ENCODE measurements at places on chromosomes 11 and 22.

DNA sequence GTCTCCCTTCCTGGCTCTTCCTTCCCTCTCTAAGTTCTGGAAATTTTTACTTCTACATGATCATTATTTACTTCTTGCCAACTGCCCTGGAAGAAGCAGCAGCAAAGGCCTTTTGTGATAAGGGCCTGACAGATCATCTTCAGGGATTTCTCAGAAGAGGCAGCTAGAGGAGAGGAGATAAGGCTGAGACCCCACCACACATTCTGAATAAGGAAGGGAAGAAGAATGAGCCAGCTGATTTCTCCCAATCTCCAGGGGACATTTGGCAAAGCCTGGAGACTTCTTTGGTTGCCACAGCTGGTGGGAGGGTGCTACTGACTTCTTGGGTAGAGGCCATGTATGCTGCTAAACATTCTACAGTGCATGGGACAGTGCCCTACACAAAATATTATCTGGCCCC lies 122.4 kb upstream of the OR9Q1 start:
- DNase-seq, result no peak

- no peak for DNase-seq
Measured at GRCh38 chr11:71477641-71478527, 24.9 kb downstream of the NADSYN1 start.

GRCh38 chr22:19687561-19688300 lies 26.6 kb upstream of the SEPTIN5 start:
- DNase-seq, result no peak

DNA sequence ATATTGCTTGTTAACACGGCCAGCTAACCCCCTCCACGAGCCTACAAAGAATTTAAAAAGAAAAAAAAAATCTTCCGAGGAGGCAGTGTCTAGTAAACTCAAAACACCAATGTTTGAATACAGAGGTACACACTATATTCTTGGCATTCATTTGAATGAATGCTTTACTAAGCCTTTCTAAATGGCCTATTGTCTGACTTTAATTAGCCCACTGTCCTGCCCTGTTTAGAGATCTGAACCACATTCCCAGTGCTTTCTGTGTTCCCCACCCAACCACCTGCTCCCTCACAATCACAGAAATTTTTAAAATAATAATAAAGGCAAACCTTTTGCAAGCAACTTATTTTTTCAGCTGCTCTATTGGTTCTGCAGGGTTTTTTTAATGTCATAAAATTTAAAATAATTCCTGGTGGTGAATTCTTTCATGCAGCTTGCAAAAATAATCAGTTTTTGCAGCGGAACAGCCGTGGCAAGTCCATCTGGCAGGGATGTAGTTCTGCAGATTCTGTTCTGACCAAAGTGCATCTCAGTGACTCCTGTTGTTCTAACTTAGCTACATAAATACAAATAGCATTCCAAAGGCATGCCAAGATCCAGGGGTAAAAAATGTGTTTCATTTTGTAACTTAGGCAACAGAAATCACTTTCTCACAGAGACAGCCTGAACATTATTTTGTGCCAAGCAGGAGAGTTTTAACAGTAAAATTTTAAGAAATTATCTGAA lies 23.8 kb downstream of the POU2AF2 start:
- DNase-seq, result no peak

- DNase-seq, result peak; percentile 64
Measured at GRCh38 chr22:46058091-46058420, 81.1 kb upstream of the WNT7B start.

DNA sequence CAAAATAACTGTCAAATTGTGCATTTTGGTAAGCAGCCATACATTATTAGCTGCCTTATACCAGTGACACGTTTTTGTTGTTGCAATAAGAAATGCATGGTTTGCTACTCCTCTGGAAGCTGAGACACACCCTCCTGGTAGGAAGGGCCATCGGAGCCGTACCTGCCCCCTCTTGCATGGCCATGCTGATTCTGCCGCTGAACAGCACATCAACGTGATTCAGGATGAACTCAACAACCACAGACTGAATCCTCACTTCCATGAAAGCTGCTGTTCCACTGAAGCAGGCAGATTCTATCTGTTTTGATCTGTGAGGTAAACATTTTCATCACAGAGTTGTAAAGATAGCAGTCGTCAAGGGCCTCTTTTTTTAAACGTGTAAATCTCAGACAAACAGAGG lies 38.6 kb upstream of the TP53AIP1 start:
- DNase-seq, result peak; percentile 7

DNA sequence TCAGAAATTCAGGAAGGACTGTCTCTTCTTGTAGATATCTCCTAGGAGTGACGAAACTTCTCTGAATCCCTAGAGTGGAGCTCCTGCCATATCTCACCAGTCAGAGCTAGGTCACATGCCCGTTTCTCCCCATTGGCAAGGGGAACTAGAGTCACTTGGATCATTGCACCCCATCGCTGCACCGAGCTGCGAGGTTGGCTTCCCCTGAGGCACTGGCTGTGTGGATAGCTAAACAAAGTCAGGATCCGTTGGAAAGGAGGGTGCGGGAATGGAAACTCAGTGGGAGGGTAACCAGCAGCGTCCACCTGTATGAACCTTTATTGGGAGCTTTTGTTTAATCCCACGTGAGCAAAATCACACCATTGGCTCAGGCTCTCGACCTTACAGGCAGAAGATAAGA lies 283.8 kb downstream of the BRD1 start:
- no peak for DNase-seq

DNA sequence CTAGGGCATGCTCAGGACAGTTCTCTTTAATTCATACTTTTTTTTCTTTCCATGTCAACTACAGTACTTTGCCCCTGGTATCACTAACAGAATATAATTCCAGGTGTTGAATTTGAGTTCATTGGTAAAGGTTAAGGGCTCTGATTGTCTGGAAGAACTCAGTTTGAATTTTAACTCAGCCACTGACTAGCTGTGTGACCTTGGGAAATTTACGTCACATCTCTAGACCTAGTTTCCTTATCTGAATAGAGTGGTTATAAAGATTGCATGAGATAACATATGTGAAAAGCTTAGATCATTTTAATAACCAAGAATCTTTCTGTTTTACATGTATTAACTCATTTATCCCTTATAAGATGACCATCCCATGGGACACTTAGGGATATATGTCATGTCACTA lies 15.8 kb upstream of the ZC3H12C start:
- DNase-seq, result no peak

DNA sequence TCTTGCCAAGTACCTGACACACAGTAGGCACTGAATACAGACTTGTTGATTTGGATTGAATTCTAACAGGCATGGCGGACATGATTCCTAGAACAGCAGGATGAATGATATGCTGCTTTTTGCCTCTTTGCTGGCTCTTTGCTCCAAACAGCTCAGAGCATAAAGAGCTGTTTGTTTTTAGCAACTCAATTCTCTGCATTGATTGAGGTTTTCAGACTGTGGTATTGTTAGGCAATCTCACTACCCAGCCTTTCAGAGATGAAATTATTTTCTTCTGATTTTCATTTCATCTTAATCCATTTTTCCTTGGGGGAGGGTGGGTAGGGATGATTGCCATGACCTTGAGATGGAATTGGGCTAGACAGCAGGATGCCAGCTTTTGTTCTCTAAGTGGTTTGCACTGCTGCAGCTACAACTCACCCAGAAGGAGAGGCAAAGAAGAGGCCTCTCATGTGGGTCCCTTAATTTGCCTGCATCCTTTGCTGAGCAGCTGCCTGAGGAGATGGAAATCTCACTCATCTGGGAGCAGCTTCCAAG lies 20.5 kb downstream of the COA4 start:
- no peak for DNase-seq

DNA sequence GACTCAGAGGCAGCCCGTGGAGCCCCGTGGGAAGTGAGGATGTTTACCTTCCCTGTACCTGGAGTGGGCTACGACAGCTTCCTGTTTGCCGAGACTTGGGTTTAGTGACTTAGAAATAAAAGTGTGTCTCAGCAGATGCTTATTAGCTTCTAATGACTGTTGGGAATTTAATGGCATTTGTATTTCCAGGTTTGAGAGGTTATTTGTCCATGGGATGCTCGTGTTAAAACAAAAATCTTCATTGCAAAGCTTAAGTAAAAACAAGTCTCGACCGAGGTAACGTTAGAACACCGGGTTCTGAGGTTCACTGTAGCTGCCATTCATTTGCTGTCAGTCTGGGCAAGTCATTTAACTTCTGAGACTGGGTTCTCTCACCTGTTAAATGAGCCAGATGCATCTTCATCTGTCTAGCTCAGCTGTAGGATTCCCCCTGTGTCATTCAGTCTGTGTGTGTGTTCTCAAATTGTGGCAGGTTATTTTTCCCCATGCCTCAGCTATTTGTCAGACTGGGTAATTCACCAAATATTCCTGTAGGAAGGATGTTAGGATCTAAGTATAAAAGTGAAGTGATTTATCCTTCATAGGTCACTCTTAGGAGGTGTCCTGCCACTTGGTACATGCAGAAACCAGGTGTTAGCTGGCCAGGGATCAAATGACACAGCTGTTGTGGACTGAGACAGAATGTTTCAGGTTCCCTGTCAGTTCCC lies 791 bp downstream of the EI24 start:
- DNase-seq, result peak; percentile 13

DNA sequence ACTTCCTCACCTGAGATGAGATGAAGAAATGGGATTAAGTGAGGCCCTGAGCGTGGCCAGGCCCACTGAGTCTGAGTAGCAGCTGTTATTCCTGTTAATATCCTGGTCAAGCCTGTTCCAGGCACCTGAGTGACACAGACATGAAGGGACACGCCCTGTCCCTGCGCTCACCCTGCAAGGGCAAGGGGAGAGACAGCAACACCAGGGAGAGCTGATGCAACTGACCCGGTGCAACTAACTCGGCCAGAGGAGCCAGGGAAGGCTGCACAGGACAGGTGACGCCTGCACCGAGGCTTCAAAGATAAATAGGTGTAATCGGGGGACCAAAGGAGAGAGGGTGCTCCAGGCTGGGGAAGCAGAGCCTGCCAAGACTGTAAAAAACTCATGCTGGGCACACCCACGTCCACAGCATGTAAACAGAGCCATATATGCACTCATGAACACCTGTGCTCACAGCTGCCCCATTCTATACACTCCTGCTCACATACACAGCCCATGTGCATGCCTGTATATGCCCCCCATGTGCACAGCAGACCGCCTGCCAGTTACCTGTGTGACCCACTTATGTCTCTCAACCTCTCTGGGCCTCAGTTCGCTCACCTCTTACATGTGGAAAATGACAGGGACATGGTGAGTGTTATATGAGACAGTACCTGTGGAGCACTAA lies 22.8 kb upstream of the GCAT start:
- no peak for DNase-seq

DNA sequence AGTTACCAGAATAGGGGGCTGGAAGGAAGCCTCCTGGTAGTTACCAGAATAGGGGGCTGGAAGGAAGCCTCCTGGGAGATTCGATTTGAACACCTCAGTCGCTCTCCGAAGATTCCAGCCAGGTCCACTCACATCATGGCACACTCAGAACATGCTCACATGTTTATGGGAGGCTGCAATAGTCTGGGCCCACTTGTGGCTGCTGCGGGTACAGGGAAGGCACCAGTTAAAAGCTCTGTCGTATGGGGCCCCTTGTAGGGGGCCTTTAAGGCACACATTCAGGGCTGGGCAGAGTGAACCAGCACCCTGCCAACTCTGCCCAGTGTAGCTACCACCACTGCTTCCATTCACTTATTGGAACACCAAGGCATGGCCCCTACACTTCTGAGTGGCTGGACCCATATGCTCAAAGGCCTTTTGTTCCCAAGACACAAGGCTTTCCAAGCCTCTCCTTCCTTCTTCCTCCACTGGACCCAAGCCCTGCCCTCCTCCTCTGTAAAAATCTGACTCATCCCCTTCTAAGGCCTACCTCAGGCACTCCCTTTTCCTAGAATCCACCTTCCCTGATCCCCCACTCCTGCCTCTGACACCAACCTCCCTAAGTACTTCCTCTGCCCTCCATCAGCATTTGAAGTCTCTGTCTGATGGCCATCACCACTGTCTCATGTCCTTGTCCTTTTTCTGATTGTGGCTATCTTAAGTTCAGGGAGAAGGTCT lies 28.0 kb downstream of the USP35 start:
- peak; percentile 8 for DNase-seq

GRCh38 chr11:12091956-12092558 lies 18.3 kb upstream of the MICAL2 start:
- DNase-seq, result no peak

- no peak for DNase-seq
Measured at GRCh38 chr11:19493446-19494213, 219.0 kb upstream of the NAV2 start.

DNA sequence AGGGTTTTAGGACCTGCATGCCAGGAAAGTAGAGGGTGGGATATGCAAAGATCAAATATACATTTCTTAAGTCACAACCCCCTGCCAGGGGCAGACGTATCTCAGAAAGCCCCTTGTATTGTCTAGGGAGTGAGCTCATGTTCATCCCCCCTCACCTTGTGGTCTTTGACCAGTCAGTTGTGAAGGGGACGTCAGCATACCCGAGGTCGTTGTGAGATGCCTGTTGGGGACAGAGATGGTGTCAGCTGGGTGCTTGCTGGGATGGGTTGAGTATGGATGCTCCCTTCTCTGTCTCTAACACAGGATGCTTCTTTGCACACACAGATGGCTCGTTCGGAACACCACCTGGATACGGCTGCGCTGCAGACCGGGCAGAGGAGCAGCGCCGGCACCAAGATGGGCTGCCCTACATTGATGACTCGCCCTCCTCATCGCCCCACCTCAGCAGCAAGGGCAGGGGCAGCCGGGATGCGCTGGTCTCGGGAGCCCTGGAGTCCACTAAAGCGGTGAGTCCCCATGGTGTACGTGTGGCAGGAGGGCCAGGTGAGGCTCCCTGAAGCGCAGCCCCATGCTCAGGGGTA lies 73.3 kb downstream of the BCR start:
- no peak for DNase-seq

- no peak for DNase-seq
Measured at GRCh38 chr11:6413791-6414201, 5.1 kb downstream of the APBB1 start.

- DNase-seq, result no peak
Measured at GRCh38 chr11:35223371-35223796, 84.4 kb downstream of the CD44 start.

- no peak for DNase-seq
Measured at GRCh38 chr22:18905540-18906409, at the start of gene DGCR6. Gene DGCR6, plus strand, starts transcription at chr22:18906320. Its CDS starts 55 bp downstream, at chr22:18906375.

GRCh38 chr11:104329078-104329665 lies 165.2 kb upstream of the PDGFD start:
- DNase-seq, result no peak

DNA sequence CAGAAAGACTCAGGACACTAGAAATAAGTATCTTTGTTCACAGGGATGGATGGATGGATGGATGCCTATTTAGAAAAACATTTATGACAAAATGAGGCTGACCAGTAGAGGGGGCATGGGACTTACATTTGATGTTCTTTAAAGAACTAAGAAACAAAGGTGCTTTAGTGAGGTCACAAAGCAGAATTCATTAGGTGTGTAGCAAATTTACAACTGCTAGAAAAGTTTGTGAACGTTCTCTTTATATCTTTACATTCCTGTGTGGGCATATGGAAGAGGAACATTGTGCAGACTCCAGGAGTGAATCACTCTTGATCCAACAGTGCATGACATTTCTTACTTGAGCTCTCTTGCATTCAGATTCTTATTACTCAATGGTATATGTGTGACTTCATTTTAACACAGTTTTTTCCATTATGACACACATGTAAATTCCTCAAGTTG lies 15.8 kb upstream of the SIK2 start:
- DNase-seq, result peak; percentile 44

GRCh38 chr11:2143799-2144543 lies 4.8 kb upstream of the IGF2 start:
- DNase-seq, result no peak

Measured in HCEC 1CT (cell line).